ENCODE measurements at places on chromosomes 1 and 21.

GRCh38 chr1:182092336-182092735 is 30.8 kb upstream of the ZNF648 start:
- no peak for DNase-seq

GRCh38 chr1:22153660-22154437 is 11.0 kb upstream of the WNT4 start:
- DNase-seq = no peak

DNA sequence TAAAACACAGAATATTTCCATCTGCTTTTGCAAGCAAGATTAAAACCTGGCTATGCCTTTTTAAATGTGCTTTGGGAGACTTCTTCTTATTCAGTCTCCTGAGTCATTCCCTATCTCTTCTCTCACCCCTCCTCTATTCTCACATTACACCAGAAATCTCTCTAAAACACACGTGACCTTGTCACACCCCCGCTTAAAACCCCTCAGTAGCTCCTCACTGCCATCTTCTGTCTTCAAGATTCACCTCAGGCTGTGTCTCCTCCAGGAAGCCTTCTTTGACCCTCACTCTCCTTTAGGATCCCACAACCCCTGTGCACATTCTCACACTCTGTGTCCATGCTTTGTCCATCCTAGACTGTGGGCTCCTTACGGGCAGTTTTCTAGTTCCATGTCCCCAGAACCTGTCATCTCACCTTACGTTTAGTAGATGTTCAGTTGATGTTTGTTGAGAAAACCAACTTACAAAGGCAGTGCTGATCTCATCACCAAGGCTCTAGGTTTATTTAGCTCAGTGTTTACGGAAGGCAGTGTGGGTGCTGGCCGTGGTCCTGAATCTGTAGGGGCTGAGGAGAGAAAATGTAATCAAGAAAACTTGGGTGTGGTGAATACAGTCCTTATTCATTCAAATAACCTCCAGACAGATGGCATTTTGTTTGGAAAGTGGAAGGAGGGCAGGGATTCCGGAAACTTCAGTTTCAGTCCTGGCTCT is 143.5 kb downstream of the DMRTA2 start:
- DNase-seq = no peak

DNA sequence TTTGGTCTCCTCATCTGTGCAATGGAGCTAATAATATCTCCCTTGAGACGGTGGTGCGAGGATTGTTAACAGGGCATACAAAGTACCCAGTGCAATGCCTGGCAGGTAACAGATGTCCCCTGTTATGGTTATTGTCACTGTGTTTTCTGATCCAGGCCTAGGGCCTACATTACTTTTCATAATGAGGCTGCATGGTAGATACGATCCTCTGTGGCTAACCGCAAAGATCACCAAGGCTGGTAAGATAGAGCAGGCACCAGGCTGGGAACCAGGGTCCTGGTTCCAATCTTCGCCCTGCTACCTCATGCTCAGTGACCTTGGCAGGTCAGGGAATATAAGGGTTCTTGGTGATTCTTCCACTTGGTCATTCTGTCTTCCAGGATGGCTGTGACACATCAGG is 22.7 kb downstream of the KCNA2 start:
- no peak for DNase-seq

All from skeletal muscle cell (primary cell).